C1 segment of cervical spinal cord (tissue), 14 donors: ENCODE measurements at places on chromosomes 13 and 19.
A peak's percentile ranks its signal among the peaks of the same experiment; 100 is the strongest.

GRCh38 chr13:110070511-110071120 lies 236.3 kb downstream of the COL4A1 start:
- no peak for DNase-seq

- DNase-seq: no peak
Observed at GRCh38 chr19:46193678-46194077, 35.9 kb upstream of the IGFL1 start.

DNA sequence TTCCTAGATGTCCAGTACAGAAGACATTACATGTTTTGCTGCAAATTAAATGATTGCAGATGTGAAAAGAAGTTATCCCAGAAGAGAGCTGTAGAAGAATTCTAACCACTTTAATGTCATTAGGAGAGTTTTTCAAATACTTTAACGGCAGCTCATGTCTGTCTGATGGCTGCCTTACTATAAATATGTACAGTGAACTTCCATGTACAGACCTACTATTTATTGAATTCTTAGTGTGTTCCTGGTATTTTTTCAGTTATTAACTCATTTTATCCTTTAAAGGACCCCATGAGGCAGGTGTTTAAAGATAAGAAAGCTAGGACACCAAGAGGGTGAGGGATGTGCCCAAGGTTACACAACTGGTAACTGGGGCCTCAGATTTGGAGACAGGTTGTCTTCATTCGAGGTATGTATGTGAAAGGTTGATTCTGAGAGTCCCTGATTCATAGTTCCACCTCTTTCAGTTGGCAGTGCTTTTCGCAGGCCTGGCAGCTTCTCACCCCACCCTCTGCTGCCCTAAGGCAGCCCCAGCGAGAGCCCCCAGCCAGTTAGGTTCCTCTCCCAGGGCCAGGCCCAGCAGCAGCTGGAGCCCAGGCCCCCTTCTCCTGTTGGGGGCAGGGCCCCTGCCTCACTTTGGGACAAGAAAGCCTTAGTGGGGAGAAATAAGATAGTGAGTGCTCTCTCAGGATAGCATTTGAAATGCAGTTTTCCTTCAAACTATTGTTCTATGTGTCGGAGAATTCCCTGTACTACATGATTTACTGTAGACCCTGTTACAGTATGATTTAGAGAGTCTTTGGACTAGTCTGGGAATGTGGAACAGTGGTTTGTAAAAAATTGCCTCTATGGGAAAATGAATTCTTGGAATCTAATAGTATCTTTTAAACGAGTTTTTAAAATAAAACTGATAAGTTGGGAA lies 67.7 kb upstream of the TEX29 start:
- DNase-seq: no peak

GRCh38 chr19:34481861-34482379 lies 362 bp downstream of the WTIP start:
- no peak for DNase-seq

DNA sequence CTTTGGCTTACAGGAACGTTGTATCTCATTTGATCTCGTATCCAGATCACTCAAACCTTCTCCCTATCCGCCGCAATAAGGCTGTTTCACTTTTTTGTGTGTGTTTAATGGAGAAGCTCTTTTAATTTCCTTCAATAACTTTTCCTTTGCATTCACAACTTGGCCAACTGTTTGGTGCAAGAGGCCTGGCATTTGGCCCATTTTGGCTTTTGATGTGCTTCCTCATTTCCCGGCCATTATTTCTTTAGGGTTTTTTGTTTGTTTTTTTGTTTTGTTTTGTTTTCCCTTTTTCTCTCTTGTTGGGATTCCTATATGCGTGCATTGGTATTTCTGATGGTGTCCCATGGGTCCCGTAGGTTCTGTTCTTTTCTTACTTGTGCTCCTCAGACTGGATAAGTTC lies 6.1 kb upstream of the UPF3A start:
- DNase-seq: no peak

DNA sequence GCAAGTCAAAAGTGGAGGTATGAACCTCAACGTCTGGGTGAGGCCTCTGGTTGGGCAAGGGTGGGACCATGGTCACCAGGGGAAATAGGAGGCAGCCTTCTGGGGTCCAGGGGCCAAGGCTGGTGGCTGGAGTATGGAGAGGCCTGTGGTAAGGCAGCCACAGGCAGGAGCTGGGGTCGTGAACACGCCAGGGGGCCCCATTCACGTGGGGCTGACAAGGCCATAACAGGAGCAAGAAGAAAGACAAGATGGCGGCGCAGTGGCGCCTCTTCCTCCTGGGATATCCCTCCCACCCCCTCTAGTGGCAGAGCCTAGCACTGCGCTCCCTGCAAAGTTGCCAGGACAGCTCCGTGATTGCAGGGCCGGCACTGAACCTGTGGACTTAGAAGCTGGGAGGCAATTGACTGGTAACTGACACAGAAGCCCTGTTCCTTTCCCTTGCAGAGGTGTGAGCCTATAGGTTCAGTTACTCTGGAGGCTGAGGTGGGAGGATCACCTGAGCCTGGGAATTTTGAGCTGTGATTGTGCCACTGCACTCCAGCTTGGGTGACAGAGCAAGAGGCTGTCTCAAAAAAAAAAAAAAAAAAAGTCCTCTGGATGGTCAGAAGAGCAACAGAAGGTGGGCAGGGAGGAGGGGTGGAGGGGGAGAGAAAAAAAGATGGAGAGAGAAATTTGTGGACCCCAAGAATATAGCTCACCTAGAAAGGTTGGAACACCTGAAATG lies 19.7 kb upstream of the EDDM13 start:
- peak; percentile 7 for DNase-seq

DNA sequence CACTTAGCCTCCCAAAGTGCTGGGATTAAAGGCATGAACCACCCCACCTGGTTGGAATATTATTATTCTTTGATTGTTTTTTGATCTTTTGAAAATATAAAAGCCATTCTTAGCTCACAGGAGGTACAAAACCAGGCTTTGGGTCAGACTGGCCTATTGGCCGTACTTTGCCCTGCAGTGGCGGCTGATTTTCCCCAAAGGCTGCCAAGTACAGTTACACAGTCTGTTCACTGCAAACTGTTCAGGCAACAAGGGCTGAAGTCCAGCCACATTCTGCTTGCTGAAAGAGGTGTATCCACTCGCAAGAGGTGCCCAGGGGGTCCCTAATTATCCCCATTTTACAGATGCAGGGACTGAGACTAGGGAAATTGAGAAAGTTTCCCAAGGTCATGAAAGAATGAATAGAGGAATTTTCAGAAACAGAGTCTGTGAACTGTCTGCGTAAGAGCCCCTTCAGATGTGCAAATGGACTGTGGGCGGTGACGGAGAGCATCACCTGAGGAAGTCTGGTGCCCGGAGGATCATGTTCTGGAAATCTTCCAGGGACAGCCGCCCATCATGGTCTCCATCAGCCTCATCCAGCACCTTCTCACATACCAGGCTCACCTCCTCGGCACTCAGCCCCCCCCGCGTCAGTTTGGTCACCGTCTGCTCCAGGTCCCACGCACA lies 9.0 kb downstream of the CIB3 start:
- DNase-seq: no peak

DNA sequence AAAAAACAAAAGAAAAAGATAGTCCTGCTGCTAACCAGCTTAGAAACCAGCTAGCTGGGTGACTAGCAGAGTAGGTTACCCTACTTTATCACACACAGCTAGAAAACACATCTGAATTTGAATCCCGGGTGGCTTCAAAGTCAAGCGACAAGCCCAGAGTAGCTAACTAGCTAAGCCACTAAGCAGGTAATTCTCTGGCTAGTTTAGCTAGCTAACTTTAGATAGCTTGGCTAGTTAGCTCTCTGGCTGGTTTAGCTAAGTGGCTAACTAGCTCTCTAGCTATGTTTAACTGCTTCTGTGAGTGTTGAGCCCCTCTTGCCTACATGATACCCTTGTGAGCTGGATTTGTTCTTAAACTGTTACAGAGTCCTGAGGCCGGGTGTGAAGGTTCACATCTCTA lies 12.4 kb downstream of the MYH14 start:
- DNase-seq: no peak

DNA sequence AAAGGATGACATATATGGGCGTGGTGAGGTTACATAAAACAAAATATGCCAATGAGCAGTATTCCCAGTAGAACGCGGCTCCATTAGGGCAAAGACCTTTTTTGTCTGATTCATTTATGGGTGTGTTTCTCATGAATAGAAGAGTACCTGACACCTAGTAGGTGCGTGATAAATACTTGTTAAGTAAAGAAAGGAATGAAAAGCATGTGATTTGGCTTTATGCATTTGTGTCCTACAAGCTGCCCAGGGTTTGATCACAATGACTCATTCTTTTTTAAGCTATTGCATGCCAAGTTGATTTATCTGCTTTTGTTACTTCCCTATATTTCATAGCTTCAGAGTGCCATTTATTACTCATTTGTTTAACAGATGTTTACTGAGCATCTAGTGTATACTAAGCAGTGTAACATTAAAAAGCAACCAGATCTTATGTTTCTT lies 19.1 kb upstream of the KCTD4 start:
- DNase-seq: no peak

DNA sequence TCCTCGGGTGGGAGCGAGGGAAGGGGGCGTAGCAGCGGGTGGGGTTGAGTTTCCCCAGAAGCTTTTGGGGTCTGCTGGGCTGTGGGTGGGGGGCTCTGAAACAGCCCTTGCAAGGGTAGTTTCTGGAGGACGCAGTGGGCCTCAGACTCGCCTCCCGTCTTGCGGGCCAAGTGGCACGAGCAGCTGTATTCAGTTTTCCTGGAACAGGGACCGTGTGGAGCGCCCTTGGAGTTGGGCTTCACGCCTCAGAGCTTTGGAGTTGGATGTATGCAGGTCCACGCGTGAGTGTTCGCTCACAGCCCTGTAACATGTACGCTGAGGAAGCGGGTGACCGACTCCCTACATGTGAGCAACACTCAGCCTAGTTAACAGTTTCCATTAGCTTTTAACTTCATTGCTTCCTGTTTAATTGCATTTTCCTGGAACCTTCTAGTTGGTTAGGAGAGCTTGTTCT lies 603 bp downstream of the TM9SF2 start:
- DNase-seq: no peak

DNA sequence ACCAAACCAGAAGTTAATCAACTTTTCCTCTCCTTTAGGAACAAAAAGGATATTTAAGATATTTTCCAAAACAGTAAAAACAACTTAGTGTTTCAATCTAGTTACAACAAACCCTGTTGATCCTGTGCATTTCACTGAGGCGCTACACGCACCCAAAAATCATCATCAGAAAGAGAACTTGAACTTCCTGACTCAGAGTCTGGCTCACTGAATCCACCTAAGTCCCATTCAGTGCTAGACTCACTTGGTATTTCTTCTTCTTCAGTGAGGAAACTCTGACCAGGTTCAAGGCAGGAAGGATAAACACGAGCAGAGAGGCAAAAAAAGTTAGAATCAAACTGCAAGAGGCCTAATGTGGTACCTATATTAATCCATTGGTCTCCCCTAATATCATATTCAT lies 2.2 kb downstream of the KBTBD6 start:
- DNase-seq: no peak

GRCh38 chr13:29111446-29111845 lies 291.3 kb downstream of the MTUS2 start:
- DNase-seq: no peak

- DNase-seq: peak; percentile 31
Observed at GRCh38 chr19:55383279-55384130, 587 bp downstream of the TMEM238 start.

DNA sequence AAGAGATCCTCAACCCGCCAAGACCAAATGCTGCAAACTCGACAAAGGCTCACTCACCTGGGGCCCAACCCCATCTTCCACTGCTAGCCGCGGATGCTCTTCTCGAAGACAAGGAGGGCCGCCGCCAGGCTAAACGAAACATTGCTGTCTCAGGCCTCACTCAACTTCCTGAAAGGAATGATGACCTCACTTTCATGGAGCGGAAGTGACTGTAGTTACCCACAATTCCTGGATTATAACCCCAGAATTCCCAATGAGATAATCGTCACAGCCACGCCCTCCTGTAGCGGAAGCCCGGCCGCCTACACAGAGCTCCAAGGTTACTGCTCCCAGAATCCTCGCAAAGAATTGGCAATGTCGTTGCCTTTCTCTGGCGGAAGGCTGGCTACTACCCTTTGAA lies 10.5 kb upstream of the ZNF112 start:
- DNase-seq: no peak

GRCh38 chr19:40376286-40376862 lies 13.6 kb downstream of the HIPK4 start:
- DNase-seq: no peak

DNA sequence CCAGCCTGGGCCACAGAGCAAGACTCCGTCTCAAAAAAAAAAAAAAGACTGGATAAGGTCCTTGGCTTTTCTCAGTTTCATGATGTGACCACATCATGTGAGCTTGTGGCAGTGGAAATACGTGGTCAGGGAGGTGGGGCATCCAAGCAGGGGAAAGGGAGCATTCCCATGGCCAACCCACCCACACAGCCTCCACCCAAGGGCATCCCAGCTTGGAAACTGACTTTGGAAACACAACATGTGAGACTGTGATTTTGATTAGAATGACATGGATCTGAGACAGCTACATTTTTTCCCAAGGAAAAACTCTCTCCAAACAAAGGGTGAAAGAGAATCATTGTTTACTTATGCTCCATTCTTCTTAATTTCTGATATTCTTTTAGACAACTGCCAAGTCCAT lies 405.0 kb upstream of the ZNF507 start:
- no peak for DNase-seq

GRCh38 chr19:49264258-49264657 lies 60.7 kb downstream of the SLC6A16 start:
- DNase-seq: no peak

DNA sequence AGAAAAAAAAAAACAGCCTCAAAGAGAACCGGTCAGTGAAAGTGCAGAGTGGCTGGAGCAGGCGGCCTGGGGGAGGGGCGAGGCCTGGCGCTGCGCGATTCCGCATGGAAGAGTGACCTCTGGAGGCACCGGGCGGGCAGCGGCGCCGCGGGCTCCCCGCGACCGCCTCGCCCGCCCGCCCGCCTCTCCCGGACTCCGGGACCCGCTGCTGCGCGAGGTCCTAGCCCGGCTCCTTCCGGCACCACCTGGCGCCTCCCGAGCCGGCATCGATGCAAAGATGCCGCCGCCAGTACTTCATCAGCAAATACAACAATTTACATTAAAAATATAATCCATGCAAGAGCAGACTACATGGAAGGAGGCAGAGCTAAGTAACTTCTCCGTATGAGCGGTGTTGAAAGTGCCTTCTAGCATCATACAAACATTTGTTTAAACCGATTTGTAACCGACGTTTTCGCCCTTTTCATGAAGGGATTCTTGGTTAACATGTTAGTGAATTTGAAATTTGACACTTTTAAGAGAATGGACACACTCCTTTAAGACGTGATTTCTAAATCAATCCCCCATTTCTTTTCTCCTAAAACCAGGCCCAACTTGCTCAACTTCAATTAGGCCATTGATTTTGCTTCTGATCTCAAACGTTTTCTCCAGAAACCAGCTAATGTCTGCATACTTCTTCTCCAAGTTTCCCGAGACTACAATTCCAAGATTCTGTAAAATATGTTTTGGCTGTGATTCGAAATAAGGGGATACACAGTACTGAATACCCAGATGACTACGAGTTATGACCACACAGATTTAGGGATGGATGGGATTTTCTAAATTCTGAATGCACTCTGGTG lies 2.1 kb downstream of the EFNB2 start:
- peak; percentile 72 for DNase-seq
